ENCODE measurements at places on chromosomes 1 and 21.
A peak's percentile ranks its signal among the peaks of the same experiment; 100 is the strongest.

- no peak for DNase-seq
Observed at GRCh38 chr1:12422488-12422887, 192.7 kb downstream of the VPS13D start.

GRCh38 chr1:71666609-71667008, 585.8 kb upstream of the ZRANB2 start:
- no peak for DNase-seq

GRCh38 chr1:87973896-87974295, 645.2 kb downstream of the LMO4 start:
- DNase-seq: no peak

- no peak for DNase-seq
Observed at GRCh38 chr1:202658251-202658759, 51.9 kb downstream of the SYT2 start.

DNA sequence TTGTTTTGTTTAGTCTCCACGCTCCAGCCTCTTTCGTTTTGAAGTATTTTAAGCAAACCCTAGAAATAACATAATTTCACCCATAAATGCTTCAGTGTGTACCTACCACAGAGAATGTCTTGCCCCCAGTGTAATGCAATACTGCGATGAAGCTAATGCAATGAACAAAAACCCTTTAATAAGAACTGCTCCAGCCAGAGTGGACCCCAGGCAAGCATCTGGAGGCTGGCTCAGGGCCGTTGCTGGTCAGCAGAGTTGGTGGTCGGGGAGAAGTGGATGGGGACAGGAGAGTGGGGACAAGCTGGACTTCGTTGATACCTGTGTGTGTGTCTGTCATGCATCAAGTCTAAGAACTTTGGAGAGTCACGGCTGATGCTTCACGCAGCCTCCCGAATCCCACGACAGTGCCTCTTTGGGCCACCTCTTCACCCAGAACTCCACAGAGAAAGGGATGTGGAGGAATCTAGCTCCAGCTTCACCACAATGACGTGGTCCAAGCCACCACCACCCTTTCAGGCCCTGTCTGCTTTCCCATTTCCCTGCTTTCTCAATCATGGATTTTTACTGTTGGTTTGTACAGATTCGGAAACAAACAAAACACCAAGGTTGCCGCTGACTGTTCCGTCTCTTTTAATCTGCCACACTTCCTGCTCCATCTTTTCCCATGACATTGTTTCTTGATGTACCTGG, 108.6 kb upstream of the ERRFI1 start:
- no peak for DNase-seq

GRCh38 chr21:45336870-45337269, 49.2 kb upstream of the POFUT2 start:
- DNase-seq: no peak

- peak; percentile 26 for DNase-seq
Observed at GRCh38 chr1:50969611-50970508, at the start of gene CDKN2C. Gene CDKN2C, plus strand, starts transcription at chr1:50970245. Its CDS starts 124 bp downstream, at chr1:50970369.

GRCh38 chr1:31436596-31437432, 23.8 kb downstream of the SERINC2 start:
- DNase-seq: no peak

- no peak for DNase-seq
Observed at GRCh38 chr1:223783676-223784075, 62.1 kb downstream of the TP53BP2 start.

DNA sequence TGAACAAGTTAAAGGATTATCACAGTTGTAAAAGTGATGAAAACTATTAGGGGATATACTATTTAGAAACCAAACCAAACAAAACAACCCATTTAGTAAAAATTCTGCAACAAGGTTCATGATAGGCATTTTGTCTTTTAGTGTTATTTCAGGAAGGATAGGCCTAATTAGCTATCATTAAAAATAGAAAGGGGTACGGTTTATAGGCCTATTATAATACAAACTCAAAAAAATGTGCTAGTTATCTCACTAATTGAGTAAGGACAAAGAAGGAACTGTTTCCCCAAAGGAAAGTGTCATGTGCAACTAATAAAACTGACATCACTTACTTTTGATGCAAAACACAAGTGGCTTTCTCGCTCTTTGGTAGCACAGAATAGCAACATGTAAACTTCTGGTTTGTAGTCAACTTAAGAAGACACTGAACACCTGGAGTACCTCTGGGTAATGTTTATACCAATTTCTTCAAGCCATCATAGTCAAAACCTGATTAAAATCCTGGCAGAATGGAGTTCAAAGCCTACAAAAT, 28.5 kb downstream of the SLC16A1 start:
- DNase-seq: no peak

GRCh38 chr1:206628916-206629315, 6.4 kb upstream of the DYRK3 start:
- DNase-seq: no peak

DNA sequence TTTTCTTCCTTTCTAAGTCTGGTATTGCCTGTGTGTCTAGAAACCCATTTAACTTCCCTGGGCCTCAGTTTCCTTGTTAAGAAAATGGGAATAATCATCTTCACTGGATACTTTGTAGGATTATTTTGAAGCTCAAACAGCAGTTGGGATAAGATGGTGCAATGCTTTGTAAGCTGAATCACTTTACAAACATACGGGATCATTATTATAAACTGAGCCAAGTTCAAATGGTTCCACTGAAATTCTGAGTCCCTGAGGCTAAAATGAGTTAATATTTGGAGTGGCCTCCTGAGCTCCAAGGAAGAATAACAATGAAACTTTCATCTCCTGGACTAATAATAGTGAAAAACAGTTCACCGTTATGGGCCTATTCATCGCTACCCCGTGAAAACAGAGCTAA, 388.0 kb downstream of the PLPP3 start:
- DNase-seq: no peak

GRCh38 chr1:184622136-184622823, 132.4 kb downstream of the EDEM3 start:
- DNase-seq: no peak

DNA sequence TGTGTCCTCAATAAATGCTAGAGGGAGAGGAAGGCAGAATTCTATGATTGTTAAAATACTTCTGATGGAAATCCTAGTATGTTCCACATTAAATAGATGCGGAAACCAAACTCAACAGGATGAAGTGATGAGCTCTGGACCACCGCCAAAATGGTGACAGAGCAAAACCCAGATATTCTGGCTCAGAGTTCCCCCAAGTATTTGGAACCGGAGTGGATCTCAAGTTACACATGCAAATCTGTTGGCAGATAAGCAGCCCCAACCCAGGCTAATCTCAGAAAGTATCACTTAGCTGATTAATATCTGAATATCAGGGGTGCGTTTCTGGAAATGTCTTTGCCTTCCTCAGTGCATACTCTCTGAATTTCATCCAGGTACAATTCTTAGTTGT, 17.4 kb upstream of the GRHL3 start:
- no peak for DNase-seq
